ENCODE measurements at places on chromosomes 2 and 18. TPM values are rescaled to one million over a fixed set of nuclear protein-coding genes. Genes with fewer than 3 reads are reported as not detected.

SCG2 gene
- not detected for total RNA-seq

RTP5 gene
- total RNA-seq: not detected

FRZB gene
- 0.21 TPM for total RNA-seq

MLPH gene
- 67.8 TPM for total RNA-seq

HOXD1 gene
- total RNA-seq: not detected

MAP2 gene
- 0.08 TPM for total RNA-seq

CPO gene
- not detected for total RNA-seq

DPYSL5 gene
- total RNA-seq: not detected

MERTK gene
- total RNA-seq: 0.34 TPM

WNT10A gene
- total RNA-seq: 14.9 TPM

NCL gene
- total RNA-seq: 227 TPM

NCKAP1 gene
- 43.2 TPM for total RNA-seq

ATP6V1B1 gene
- 43.9 TPM for total RNA-seq

TMEM178A gene
- total RNA-seq: not detected

GPAT2 gene
- total RNA-seq: not detected

ANKRD62 gene
- total RNA-seq: not detected

MYCN gene
- not detected for total RNA-seq

SP100 gene
- total RNA-seq: 28.4 TPM

MC2R gene
- total RNA-seq: not detected

TRIM54 gene
- total RNA-seq: 5.8 TPM

GNAL gene
- total RNA-seq: 0.23 TPM

AGXT gene
- 1.6 TPM for total RNA-seq

IL18RAP gene
- total RNA-seq: not detected

RGPD3 gene
- 0.03 TPM for total RNA-seq

INPP1 gene
- 27.5 TPM for total RNA-seq

ZNF521 gene
- 0.21 TPM for total RNA-seq

WDR43 gene
- 69.5 TPM for total RNA-seq

HAAO gene
- total RNA-seq: not detected

BAZ2B gene
- total RNA-seq: 25.2 TPM

AOX1 gene
- total RNA-seq: not detected

TMEM17 gene
- 0.56 TPM for total RNA-seq

TRIB2 gene
- total RNA-seq: 8.6 TPM

Measured in HT-29 (cell line).